CD4-positive, alpha-beta T cell (primary cell): ENCODE measurements at places on chromosomes 1 and 21.

DNA sequence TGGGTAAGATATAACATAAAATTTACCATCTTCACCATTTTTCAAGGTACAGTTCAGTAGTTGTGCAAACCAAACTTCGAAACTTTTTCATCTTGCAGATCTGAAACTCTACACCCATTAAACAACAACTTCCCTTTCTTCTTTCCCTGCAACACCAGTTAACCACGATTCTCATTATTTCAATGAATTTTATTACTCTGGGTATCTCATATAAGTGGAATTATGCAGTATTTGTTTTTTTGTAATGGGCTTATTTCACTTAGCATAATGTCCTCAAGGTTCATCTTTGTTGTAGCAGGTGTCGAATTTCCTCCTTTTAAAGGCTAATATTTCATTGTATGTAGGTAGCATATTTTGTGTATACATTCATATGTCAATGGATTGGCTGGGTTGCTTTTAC lies 146.1 kb downstream of the SPATA46 start:
- DNase-seq: no peak

- no peak for DNase-seq
These were observed 49.6 kb upstream of the KCTD3 start for GRCh38 chr1:215517441-215517891.

- no peak for DNase-seq
These were observed 3.8 kb downstream of the GPR61 start for GRCh38 chr1:109543283-109543987.

- DNase-seq: no peak
These were observed 49.7 kb upstream of the PRDX6 start for GRCh38 chr1:173427146-173428054.

DNA sequence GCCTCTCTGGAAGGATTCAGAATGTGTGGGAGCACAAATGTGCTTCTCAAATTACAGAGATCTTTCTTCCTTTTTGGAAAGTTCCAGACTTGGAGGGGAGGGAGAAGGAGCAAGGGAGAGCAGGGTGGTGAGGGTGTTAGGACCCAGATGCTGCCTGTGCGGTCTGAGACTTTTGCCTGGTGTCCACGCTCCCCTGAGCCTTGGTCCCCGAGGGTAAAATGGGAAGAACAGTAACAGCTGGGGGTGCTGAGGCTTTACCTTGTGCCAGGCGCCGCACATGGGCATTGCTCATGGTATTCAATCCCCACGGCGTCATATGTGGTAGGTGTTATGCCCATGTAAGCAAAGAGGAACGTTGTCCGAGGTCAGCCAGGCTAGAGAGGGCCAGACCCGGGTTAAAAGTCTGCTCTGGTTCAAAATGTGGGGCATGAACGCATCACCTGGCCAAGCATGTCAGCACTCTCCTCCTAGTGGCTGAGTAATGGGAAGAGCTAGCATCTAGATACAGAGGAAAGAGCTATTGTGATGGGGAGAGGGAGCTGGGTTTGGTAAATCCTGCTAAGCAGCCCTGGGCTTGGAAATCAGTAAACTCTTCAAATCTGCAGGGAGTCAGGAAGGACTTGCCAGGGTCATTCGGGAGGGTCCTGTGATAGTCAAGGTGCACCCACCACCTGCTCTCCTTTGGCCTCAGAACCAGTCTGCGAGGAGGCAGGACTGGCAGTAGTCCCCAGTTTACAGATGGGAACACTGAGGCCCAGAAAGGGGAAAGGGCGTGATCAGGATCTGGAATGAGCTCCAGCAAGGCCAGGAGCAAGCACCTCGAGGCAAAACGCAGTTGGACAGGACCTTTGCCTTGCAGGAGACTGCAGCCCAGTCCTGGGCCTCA lies 4.5 kb upstream of the RUNX3 start:
- DNase-seq: no peak

- DNase-seq: no peak
These were observed 89.1 kb upstream of the WDR26 start for GRCh38 chr1:224523676-224524075.

DNA sequence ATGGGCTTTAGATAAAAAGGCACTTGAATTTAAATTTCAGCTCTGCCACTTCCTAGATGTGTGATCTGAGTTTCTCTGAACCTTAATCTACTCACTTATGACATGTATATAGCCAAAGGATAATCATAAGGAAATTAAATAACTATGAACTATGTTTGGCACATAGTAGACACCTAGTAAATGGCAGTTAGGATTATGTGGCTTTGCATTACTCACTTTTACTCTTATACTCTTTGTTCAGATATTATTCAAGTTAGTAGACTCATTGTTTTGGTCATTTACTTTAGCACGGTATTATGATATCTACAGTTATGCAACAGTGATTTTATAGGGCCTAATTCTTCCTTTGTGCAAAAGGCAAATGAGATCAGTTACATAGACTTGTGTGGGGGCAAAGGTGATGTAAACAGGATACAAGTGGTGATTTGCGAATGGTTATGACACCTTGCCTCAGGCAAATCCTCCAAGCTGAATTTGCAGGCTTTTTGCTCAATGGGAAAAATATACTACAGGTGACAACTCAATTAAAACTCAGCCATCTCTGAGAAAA lies 297.2 kb upstream of the PBX1 start:
- DNase-seq: no peak

DNA sequence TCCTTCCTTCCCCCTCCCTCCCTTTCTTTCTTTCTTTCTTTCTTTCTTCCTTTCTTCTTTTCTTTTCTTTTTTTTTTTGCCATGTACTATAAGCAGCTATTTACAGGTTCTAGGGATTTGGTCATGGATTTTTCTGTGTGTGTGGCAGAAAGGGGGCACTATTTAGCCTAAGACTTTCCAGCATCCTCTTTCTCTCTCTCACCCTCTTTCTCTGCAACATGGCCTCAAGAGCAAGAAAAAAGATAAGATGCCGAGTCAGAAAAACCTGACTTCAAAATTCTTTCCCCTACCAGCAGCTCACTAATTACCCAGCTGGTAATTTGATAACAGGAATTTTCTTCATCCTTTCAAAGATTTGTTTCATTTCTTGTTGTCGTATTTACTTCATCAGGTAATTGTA lies 458.3 kb upstream of the ADAMTS5 start:
- no peak for DNase-seq

- no peak for DNase-seq
These were observed 464.9 kb downstream of the CAMTA1 start for GRCh38 chr1:7250176-7250575.

GRCh38 chr1:109928591-109929111 lies 18.0 kb downstream of the CSF1 start:
- no peak for DNase-seq

GRCh38 chr1:28256197-28256827 lies 3.0 kb upstream of the SESN2 start:
- no peak for DNase-seq

DNA sequence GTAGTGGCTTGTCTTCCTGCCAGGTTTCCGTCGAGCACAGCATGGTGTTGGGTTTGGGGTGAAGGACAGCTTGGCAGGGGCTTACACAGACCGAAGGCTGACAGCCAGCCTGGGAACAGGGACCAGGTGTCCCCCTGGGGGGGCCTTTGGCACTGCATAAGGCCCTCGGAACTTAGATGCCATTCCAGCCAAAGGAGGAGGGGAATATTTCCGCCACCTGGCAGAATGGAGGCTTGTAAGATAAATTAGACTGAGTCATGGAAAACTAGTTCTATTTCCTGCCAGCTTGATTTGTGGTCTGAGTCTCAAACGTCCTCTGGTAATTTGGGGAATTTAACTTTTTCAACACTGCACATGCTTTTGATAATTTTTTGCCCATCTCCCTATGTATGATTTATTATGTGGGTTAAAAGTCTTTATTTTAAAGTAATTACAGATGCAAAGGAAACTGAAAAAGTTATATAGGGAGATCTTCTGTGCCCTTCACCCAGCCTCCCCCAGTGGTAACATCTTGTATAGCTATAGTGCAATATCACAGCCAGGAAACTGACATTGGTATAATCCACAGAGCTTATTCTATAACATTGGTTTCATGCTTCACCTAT lies 11.5 kb upstream of the TMEM51 start:
- no peak for DNase-seq

DNA sequence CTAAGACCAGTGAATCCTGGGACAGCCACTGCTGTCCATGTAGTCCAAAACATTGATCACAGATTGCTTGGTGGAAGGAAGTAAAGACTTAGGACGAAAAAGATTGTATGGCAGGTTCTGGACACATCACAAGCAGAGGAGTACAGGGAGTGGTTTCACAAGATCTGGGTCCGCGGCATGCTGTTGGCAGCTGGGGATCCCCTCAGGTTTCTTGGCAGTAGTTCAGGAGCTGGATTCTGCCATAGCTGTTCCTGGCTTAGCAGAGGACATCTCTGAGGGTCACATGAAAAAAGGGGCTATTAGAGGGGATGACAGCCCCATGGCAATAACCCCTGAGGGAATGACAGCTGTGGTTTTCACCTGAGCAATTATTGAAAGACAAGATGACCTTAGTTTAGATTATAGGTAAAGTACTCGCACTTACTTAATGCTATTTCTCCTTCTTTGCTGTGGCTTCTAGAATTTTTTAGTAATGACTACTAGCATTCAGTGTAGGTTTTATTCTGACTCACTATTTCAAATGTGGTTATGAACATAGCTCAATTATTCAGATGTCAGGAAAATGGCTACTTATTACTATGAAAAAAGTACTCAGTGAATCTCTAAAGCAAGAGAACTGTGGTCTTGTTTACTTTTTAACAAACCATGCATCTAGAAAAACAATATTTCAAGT lies 8.2 kb downstream of the KRTAP27-1 start:
- DNase-seq: no peak

DNA sequence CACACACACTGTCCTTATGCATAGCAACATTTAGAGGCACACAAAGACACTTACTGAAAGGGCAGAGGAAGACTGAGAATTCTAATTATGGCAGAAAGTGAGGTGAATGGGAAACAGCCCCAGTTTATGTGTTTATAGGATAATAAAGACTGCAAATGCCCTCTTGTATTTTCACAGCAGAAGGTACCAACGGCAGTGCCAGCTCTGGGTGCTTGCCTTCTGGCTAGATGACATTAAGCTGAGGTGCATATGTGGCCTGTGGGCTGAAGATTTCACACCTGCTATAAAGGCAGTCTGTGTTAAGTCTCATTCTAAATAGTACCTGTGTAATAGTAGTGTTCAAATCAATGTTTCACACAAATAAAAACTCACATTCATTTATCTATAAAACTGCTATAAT lies 347.2 kb upstream of the ZRANB2 start:
- no peak for DNase-seq

DNA sequence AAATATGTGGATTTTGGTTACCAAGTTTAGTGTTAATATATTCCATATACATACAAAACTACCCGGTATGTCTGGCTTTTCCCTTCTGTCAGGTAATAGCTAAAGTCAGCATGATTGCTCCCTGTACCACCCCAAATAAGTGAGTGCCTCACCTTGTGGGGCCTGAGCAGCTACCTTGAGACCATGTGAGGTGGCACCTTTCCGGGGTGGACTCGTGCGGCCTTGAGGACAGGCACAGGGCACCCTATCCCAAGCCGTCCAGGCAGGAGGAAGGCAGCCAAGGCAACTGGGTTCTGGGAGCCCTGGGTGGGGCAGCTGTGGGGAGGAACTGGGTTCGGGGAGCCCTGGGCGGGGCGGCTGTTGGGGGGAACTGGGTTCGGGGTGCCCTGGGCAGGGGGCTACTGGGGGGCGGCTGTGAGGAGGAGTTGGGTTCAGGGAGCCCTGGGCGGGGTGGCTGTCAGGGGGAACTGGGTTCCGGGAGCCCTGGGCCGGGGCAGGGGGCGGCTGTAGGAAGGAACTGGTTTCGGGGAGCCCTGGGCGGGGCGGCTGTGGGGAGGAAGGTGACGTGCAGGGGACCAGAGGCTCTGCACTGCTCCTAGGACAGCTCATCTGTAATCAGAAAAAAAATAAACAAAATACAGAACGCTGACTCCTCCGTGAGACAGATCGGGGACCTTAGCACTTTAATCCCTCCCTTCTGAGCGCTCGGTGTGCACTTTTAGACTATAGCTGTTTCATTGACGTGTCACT lies 63.3 kb downstream of the POFUT2 start:
- peak; percentile 60 for DNase-seq

DNA sequence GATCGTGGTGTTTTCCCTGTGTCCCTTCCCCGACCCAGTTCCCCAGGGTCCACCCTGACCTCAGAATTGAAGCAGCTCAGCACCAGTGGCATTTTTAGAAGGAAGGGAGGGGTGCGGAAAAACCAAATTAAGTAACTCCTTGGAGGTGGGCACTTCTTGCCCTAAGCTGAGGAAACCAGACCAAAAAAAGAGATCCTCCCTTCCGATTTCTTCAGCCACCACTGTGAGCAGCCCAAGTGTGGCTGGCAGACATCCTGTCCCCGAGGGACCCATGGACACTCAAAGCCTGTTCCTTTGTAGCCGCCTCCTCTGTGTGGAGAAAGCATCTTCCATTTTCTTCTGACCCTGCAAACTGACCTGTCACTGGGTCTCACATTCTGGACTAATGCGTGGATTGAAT lies 31.3 kb downstream of the KIRREL1 start:
- DNase-seq: no peak

- peak; percentile 17 for DNase-seq
These were observed 39.8 kb upstream of the C1orf105 start for GRCh38 chr1:172380441-172381244.

GRCh38 chr1:39649636-39650185 lies 10.3 kb upstream of the HEYL start:
- no peak for DNase-seq

- no peak for DNase-seq
These were observed 283.4 kb downstream of the TTLL7 start for GRCh38 chr1:83715550-83715949.

- DNase-seq: no peak
These were observed 189.8 kb upstream of the LYPLAL1 start for GRCh38 chr1:218983848-218984247.

DNA sequence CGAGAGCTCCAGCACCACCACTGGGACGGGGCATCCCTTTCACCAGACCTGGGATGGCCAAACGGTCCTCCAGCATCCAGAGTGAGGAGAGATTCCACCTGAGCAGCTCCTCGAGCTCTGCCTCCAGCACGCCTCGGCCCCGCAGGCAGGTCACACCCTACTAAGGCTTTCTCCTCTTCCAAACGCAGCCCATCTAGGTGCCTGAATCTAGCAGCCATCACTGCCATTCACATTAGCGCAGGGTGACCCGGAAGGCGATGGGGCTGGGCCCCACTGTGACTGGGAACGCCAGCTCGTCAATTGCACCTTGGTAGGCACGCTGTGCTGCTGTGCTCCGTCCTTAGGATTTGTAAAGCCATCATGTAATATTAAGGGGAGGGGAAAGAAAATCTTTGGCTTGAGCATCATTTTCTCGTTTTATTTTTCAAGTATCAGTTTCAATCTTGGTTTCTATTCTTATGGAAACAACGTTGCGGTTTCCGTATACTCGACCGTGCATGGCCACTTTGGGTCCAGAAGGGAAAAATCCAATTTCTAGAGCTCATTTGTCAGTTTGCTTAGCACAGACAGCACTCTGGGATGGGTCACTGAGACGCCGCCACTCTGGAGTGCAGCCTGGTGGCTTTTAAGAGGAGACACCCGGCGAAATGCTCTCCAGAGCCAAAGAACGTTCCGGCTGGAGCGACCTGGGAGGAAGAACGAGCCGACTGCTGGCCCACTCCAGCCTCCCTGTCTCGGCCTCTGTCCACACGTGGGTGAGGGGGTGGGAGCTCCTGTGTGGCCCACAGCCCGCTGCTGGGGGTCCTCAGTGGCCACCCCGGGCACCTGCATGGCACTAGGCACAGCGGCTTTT lies 173.6 kb downstream of the PRDM16 start:
- DNase-seq: no peak

GRCh38 chr1:153490272-153491051 lies 30.0 kb upstream of the S100A7 start:
- peak; percentile 29 for DNase-seq

GRCh38 chr21:40371329-40371728 lies 475.6 kb downstream of the DSCAM start:
- no peak for DNase-seq

GRCh38 chr21:25887646-25888306 lies 153.0 kb downstream of the GABPA start:
- DNase-seq: no peak
